ENCODE measurements at places on chromosomes 1 and 21. TPM values are rescaled to one million over a fixed set of nuclear protein-coding genes. Genes with fewer than 3 reads are reported as not detected.

The WNT3A gene
- not detected for total RNA-seq

The WNT9A gene
- 3.9 TPM for total RNA-seq

The UMODL1 gene
- not detected for total RNA-seq

The CAMK1G gene
- total RNA-seq, result not detected

The MROH9 gene
- not detected for total RNA-seq

The EDARADD gene
- total RNA-seq, result not detected

The CELA2A gene
- not detected for total RNA-seq

The TNNT2 gene
- total RNA-seq, result not detected

The PLEKHN1 gene
- total RNA-seq, result 0.65 TPM

The RBBP4 gene
- total RNA-seq, result 131 TPM

The FCRL6 gene
- not detected for total RNA-seq

The SLAMF8 gene
- not detected for total RNA-seq

The MROH7 gene
- total RNA-seq, result 0.10 TPM

The FMO2 gene
- under 0.01 TPM for total RNA-seq

The OR2L8 gene
- total RNA-seq, result not detected

The DDR2 gene
- 16.7 TPM for total RNA-seq

The EXO1 gene
- 11.9 TPM for total RNA-seq

The NEXN gene
- 2.3 TPM for total RNA-seq

The C1orf56 gene
- total RNA-seq, result 2.5 TPM

The FCAMR gene
- total RNA-seq, result not detected

The ACTL8 gene
- not detected for total RNA-seq

The SH2D1B gene
- not detected for total RNA-seq

The RPS8 gene
- total RNA-seq, result 1,543 TPM

The MAEL gene
- total RNA-seq, result 0.33 TPM

The HTR1D gene
- total RNA-seq, result under 0.01 TPM

The OR6K3 gene
- 0.19 TPM for total RNA-seq

The NPL gene
- total RNA-seq, result 1.3 TPM

The CR1L gene
- total RNA-seq, result not detected

The RSPH1 gene
- total RNA-seq, result not detected

The CD247 gene
- not detected for total RNA-seq

The RHOU gene
- 2.0 TPM for total RNA-seq

The SPRR2A gene
- not detected for total RNA-seq

The VSIG8 gene
- total RNA-seq, result not detected

The ADAMTS5 gene
- total RNA-seq, result under 0.01 TPM

The GUCA2B gene
- not detected for total RNA-seq

Measured in vein endothelial cell (primary cell).